T-cell (primary cell): ENCODE measurements at places on chromosomes 16 and 17. TPM values are rescaled to one million over a fixed set of nuclear protein-coding genes. Genes with fewer than 3 reads are reported as not detected.
A peak's percentile ranks its signal among the peaks of the same experiment; 100 is the strongest.

GRCh38 chr17:8420041-8420934 lies 15.4 kb upstream of the NDEL1 start:
- no peaks in the 10 kb centered on the region for H3K4me1 ChIP-seq
- H3K4me3 ChIP-seq: no peak overlapping the region
- no peak for DNase-seq
- no peak overlapping the region for H3K27ac ChIP-seq
- H3K27me3 ChIP-seq: no peaks in the 10 kb centered on the region

DNA sequence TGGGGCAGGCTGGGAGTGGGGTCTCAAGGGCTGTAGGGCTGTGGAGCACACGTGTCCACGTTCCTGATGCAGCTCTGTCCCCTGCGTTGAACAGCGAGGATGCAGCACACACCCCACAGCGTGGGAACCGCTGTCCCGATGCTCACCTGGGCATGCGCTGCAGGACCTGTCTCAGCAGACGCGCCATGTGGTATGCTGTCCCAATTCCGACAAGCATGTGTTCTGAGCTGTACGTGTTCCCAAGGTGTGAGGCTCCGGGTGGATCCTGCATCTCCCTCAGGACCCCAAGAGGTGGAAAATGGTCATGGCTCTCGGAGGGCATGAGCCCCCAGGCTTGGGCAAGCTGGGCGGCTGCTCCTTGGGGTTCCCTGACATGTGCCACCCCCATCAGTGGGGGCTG lies 34.2 kb downstream of the ENGASE start:
- no peaks in the 10 kb centered on the region for H3K4me1 ChIP-seq
- no peak overlapping the region for H3K4me3 ChIP-seq
- no peaks in the 10 kb centered on the region for H3K36me3 ChIP-seq
- peaks cover 51% of the 10 kb centered on the region for H3K27me3 ChIP-seq

TNFRSF13B gene
- not detected for total RNA-seq

IGFALS gene
- total RNA-seq: 0.88 TPM

GRCh38 chr17:49035470-49036269 lies 38.5 kb downstream of the IGF2BP1 start:
- no peak for DNase-seq
- H3K4me3 ChIP-seq: no peak overlapping the region
- H3K27ac ChIP-seq: no peak overlapping the region

CNGB1 gene
- not detected for total RNA-seq

DNA sequence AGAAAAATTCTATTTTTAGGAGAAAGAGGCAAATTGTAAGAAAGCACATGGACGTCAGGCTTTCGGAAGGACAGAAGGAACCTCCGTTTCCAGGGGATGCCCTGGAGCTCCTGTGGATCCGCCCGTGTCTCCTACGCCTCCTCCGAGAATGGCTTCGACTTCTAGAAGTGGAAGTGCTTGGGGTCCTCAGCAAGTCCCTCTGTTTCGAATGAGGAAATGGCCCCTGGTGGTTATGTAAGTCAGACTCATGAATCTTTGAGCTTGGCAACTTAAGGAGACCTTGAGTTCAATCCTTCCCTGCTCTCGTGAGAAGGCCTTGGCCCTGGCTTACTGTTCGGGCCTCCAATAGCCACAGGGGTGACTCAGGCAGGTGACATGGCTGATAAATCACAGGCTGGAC lies 38.9 kb downstream of the COX4I1 start:
- no peak overlapping the region for H3K4me3 ChIP-seq
- H3K4me1 ChIP-seq: no peaks in the 10 kb centered on the region
- no peak for DNase-seq
- H3K36me3 ChIP-seq: no peaks in the 10 kb centered on the region
- no peak overlapping the region for H3K27ac ChIP-seq

RSPRY1 gene
- total RNA-seq: 28.7 TPM

DNA sequence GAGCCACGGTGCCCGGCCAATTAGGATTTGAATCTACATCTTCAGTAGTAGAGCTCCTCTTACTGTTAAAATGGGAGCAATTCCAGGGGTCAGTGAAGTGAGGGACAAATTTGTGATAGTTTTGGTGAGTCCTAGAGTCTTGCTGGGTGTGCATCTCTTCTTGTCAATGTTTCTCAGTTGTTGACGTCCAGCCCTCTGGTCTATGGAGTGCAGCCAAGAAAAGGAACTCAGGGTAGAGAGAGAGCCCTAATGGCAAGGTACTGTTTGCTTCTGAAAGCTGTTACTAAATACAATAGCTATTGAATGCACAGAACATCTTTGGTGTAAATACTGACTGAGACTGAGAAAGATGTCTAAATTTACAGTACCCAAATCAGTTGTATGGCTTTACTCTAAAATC lies 282.5 kb upstream of the SALL1 start:
- no peaks in the 10 kb centered on the region for H3K36me3 ChIP-seq
- no peak overlapping the region for H3K27ac ChIP-seq
- no peaks in the 10 kb centered on the region for H3K27me3 ChIP-seq

DNA sequence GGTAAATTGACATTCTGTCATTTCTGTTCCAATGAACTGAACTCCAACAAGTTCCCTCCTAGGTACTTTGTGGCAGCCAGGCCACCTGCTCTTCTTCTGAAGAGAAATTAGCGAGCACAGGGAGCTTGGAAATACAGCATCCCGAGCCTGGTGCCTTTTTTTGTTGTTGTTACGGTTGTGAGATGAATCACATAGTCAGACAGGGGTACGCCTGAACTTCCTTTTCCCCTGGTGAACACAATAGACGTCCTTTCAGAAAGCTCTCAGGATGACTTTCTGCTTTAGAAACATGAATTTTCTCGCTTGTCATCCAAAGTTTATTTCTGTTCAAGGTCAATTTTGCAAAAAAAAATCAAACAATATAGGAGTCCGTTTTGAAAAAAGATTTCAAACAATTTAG lies 53.9 kb upstream of the XYLT1 start:
- peaks cover 1% of the 10 kb centered on the region for H3K4me1 ChIP-seq
- H3K27ac ChIP-seq: no peak overlapping the region
- no peak for DNase-seq
- H3K4me3 ChIP-seq: no peak overlapping the region
- H3K27me3 ChIP-seq: no peaks in the 10 kb centered on the region
- H3K36me3 ChIP-seq: no peaks in the 10 kb centered on the region

TP53TG3B gene
- total RNA-seq: not detected

- no peak for DNase-seq
- H3K4me1 ChIP-seq: no peaks in the 10 kb centered on the region
- peaks cover 18% of the 10 kb centered on the region for H3K36me3 ChIP-seq
- H3K27ac ChIP-seq: no peak overlapping the region
- H3K4me3 ChIP-seq: no peak overlapping the region
- peaks cover 5% of the 10 kb centered on the region for H3K27me3 ChIP-seq
These were observed 1.4 kb downstream of the HSD3B7 start for GRCh38 chr16:30986129-30986991.

- no peaks in the 10 kb centered on the region for H3K36me3 ChIP-seq
- DNase-seq: no peak
- H3K27me3 ChIP-seq: no peaks in the 10 kb centered on the region
- H3K27ac ChIP-seq: no peak overlapping the region
These were observed 230.6 kb downstream of the IRF8 start for GRCh38 chr16:86129541-86129940.

SEPTIN1 gene
- 191 TPM for total RNA-seq

CDK5R1 gene
- total RNA-seq: 18.5 TPM

C1QTNF1 gene
- total RNA-seq: 0.35 TPM

DNA sequence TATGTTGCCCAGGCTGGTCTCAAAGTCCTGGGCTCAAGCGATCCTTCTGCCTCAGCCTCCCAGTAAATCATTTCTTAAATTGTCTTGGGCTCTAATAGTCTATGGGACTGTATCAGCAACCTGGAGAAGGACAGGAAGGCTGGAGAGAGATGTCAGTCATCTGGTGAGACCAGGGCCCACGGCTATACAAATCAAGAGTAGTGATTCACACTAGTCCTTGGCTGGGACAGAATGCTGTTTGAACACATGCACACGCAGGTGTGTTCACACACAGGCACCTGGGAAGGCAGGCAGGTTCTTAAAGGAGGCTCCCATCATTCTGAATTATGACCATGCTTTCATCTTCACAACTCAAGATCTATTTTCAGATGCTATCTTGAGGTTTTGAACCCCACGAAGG lies 14.1 kb downstream of the NQO1 start:
- DNase-seq: no peak
- no peak overlapping the region for H3K4me3 ChIP-seq
- H3K27me3 ChIP-seq: no peaks in the 10 kb centered on the region
- no peak overlapping the region for H3K27ac ChIP-seq

GRCh38 chr16:783404-784161 lies 4.6 kb downstream of the RPUSD1 start:
- DNase-seq: no peak
- H3K27ac ChIP-seq: no peak overlapping the region
- peaks cover 26% of the 10 kb centered on the region for H3K4me1 ChIP-seq
- no peaks in the 10 kb centered on the region for H3K27me3 ChIP-seq
- H3K4me3 ChIP-seq: no peak overlapping the region

DNA sequence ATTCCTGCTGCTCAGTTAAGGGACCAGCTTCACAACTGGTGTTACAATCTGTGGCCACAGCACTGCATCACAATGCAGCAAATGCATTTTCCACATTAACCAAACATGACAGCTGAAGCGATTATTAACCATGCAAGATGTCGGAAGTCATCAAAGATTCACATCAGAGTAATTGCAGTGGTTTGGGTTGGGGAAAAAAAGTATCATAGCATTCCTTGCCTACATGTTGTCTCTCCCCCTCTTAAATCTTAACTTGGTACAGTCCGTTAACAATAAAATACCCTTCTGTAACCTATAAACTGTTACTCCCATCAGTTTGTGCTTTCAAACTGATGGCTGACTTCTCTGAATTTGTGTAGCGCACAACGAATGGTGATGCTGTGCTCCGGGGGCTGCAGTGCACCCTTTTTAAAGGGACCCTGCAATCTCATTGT lies 51.6 kb downstream of the NUP93 start:
- H3K27ac ChIP-seq: no peak overlapping the region
- H3K27me3 ChIP-seq: no peaks in the 10 kb centered on the region
- H3K4me3 ChIP-seq: no peak overlapping the region
- DNase-seq: no peak

GRCh38 chr17:48030531-48030930 lies 7.1 kb downstream of the COPZ2 start:
- H3K27ac ChIP-seq: no peak overlapping the region
- no peak overlapping the region for H3K4me3 ChIP-seq
- H3K27me3 ChIP-seq: no peaks in the 10 kb centered on the region
- DNase-seq: no peak

DNA sequence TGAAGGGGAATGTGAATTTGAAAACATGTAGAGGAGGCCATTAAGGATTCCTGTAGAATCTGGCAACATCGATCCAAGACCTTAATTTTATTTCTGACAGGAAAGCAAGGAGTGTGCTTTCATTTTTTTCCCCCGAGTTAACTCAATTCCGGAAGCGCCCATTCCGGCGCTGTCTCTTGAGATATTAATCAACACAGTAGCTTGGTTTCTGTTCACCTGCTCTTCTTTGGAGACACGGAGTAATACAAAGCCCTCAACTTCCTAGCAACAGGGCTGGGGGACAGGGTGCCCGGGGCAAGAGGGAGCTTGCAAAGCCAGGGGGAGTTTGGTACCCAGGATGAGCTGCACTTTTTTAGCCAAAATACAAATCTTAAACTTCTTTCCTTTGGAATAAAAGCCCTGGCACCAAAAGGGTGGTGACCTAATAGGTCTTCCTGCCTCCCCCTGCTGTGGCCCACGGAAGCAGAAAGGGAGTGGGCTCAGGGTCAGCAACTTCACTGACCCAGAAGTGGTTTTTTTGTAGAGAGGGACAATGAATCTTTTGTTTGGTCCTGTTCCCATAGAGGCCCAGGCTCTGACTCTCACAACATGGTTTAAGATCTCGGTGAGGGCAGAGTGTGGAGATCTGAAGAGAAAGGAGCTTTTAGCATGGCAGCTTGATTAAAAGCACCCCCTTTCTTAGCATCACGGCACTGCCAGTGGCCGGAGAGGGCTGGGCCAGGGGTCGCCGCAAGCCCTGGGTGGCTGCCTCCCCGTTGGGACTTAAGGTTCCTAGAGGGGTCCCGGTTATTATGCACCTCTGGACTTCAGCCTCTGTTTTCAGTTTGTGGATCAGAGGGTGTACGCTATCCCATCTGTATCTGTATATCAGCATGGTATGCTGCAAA lies 207.3 kb downstream of the CCDC182 start:
- H3K27me3 ChIP-seq: no peaks in the 10 kb centered on the region
- H3K4me3 ChIP-seq: no peak overlapping the region
- no peak for DNase-seq
- H3K4me1 ChIP-seq: no peaks in the 10 kb centered on the region
- peaks cover 4% of the 10 kb centered on the region for H3K36me3 ChIP-seq

PDE6G gene
- 1.8 TPM for total RNA-seq

DNA sequence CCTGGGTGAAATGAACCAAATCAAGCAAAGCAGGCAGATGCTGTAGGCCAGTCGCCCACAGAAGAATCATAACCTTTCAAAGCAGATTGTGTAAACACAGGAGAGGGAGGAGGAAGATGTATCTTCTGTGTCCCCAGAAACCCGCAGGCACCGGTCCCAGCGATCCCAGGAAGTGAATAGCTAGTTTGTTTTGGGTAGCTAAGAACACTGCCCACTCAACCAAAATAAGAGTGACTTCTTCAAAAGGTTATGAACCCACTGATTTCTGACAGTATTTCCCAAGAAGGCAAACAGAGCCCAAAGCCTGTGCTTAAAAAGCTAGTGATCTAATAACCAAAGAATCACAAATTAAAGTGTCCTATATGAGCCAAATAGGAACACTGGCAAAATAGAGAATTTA lies 67.8 kb downstream of the GRIN2A start:
- no peaks in the 10 kb centered on the region for H3K4me1 ChIP-seq
- H3K36me3 ChIP-seq: no peaks in the 10 kb centered on the region
- no peak for DNase-seq

RPA1 gene
- 124 TPM for total RNA-seq

- peaks cover 40% of the 10 kb centered on the region for H3K4me1 ChIP-seq
- no peaks in the 10 kb centered on the region for H3K27me3 ChIP-seq
- peak overlapping the region; percentile 100 for H3K27ac ChIP-seq
- no peak for DNase-seq
These were observed 2.0 kb downstream of the KDM6B start for GRCh38 chr17:7835814-7836595.

GRCh38 chr16:15951852-15952251 lies 2.4 kb downstream of the ABCC1 start:
- peak overlapping the region; percentile 55 for H3K27ac ChIP-seq
- H3K27me3 ChIP-seq: no peaks in the 10 kb centered on the region
- no peaks in the 10 kb centered on the region for H3K36me3 ChIP-seq
- no peak overlapping the region for H3K4me3 ChIP-seq
- DNase-seq: no peak

DNA sequence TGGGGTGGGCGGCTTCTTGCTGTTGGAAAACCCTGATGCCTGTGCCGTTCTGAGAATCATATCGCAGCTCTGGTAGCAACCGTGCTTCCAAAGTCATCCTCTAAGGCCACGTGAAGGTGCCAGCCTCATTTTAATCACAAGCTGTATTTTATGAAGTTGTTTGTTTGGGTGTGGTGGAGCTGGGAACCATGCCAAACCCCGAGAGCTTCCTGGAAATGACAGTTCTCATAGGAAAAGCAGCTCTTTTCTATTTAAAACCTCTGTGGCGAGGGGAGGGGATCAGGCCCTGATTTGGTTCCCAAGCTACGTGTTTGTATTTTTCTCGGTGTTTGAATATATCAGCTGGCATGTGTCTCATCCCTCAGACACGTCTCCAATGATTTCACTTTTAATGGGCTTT lies 21.7 kb downstream of the KNOP1 start:
- no peaks in the 10 kb centered on the region for H3K27me3 ChIP-seq
- H3K4me3 ChIP-seq: no peak overlapping the region
- H3K4me1 ChIP-seq: peaks cover 50% of the 10 kb centered on the region
- peak; percentile 65 for DNase-seq

GRCh38 chr17:42341568-42341967 lies 46.7 kb downstream of the STAT3 start:
- H3K4me3 ChIP-seq: no peak overlapping the region
- peaks cover 44% of the 10 kb centered on the region for H3K4me1 ChIP-seq
- peaks cover 11% of the 10 kb centered on the region for H3K36me3 ChIP-seq
- no peaks in the 10 kb centered on the region for H3K27me3 ChIP-seq
